ENCODE measurements at places on chromosomes 2 and 18.

- DNase-seq, result no peak
Observed at GRCh38 chr2:135124924-135125886, 73.1 kb downstream of the RAB3GAP1 start.

GRCh38 chr2:8289111-8289510 lies 392.7 kb upstream of the ID2 start:
- no peak for DNase-seq

DNA sequence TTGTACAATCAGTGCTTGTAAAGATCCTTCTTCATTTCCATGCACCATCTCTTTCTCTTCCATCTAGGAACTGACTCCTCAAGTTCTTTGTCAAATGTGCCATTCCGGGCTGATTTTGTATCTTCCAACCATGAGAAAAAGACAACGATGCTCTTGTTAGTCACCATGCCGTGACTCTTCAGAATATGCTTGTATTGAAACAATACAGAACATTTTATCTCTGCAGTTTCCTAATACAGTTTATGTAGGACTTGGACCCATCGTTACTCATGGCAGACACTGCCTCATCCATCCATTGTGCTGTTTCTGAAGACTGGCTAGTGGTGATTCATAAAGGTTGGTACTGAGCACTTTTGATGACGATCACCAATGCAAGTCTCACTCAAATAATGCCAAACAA lies 283.2 kb downstream of the KCNS3 start:
- DNase-seq, result no peak

GRCh38 chr2:216388046-216388884 lies 16.0 kb upstream of the MARCHF4 start:
- peak; percentile 43 for DNase-seq

- DNase-seq, result peak; percentile 37
Observed at GRCh38 chr2:101704046-101704466, 6.5 kb downstream of the MAP4K4 start.

DNA sequence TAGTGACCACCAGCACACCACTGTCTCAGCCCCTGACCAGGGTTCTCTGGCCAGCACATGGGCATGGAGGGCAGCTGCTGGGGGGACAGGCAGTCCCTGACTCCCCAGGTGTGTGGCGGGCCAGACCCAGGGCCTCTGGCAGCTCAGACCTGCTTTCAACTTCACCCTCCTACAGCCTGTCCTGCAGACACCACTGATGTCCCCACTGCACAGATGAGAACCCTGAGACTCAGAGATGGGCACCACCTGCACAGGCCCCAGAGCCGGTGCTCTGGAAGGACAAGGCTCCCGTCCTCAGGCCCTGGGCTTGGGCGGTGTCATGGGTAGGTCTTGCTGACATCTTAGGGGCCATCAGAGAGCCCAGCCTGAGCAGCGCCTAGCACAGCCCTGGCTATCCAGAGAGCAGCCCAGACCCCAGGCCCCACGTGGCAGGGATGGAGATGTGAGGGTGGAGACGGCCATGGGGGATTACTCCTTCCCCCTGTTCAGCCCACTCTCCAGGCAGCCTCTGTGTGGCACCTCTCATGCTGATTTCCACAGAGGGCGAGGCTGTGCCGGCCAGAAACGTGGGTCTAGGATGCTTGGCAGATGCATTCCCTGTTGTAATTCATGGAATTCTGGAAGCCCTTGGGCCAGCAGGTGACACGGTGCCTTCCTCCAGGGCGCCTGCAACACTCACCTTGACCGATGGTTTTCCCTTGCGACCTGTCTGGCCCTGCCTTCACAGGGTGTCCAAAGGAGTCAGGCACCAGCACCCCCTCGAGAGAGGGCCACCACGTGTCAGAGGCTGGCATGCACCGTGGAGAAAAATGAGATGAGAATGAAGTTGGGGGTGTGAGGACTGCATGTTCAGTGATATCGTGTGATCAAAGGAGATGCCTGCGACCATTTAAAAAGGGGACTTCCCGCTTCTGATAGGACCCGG lies 61.2 kb upstream of the GLI2 start:
- DNase-seq, result no peak

DNA sequence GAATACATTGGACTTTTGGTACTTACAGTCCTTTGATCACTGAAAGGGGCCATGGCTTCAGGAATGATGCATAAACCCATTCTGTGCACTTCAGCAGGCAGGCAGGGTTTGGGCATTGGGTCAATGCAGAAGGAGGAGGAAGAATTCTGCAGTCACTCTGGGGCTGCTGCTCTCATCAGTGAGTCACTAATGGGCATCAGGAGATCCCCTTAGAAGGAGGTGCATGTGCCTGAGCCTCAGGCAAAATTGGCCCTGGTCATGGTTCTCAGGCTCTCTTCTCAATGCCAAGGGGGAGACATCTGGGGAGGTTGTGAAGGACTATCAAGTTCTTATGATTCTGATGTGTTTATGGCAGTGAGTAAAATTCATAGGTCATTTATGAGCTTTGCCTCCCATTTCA lies 52.0 kb upstream of the TNP1 start:
- DNase-seq, result no peak

DNA sequence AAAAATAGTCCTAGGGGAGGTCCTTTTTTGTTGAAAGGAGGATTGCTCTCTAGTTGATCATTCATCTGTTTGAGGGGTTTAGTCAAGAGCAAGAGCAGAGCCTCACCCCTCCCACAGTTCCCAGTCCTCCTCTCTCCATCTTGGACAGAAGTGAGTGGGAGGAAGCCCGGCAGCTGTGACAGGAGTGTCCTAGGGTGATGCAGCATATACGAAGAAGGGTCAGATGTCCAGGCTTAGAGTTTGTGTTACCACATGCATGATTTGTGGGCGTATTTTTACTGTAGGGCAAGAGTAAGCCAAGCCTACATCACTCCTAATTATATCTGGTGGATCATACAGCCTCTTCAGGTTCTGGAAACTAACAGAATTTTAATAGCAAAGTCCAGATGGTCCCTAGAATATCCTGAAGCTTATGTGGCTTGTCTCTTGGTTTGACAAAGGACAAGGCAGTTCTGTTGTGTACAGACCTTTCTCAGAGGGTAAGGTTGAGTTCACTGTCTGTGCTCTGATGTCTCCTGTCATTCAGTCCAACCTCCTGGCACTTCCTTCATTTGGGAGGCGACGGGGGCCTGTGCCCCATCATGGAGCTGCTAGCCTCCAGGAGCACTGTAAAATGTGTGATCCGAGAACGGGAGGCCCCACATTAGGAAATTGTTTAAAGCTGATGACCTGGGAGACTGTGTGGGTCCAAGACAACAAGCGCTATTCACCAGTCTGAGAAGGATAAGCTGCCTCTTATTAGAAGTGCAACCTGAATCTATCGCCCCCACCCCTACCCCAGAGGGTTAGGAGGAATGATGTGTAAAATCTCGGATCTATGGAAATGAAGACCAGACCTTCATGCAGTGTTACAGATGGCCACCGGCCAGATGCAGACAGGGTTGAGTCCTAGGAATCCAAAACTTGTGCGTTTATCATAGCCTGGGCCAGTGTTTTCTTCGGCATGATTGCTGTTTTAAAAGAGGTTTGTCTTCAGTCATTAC lies 6.9 kb downstream of the CEP68 start:
- no peak for DNase-seq

DNA sequence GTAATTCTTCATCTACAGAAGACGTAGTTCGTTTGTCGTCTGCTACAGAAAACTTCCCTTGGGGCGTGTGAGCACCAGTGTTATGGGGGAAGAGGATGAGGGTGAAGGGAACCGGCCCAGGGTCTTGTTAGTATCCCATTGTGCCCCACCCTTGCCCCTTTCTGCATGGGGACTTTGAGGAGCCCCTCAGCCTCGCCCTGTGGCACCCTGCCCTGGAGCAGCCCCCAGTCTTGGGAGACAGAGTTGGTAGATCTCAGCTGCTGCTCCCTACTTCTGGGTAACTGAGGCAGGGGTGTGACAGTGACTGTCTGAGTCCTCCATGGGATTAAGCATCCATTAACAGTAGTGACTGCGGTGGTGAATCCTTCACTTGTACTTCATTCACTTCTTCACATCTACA lies 50.1 kb downstream of the RNF144A start:
- DNase-seq, result no peak

- no peak for DNase-seq
Observed at GRCh38 chr2:25105336-25106085, 62.9 kb downstream of the POMC start.

Measured in CD4-positive, alpha-beta T cell treated with Interleukin-12 subunit alpha and Interleukin-12 subunit beta, for 1 hour (primary cell).